ENCODE measurements at places on chromosomes 6 and 20.

DNA sequence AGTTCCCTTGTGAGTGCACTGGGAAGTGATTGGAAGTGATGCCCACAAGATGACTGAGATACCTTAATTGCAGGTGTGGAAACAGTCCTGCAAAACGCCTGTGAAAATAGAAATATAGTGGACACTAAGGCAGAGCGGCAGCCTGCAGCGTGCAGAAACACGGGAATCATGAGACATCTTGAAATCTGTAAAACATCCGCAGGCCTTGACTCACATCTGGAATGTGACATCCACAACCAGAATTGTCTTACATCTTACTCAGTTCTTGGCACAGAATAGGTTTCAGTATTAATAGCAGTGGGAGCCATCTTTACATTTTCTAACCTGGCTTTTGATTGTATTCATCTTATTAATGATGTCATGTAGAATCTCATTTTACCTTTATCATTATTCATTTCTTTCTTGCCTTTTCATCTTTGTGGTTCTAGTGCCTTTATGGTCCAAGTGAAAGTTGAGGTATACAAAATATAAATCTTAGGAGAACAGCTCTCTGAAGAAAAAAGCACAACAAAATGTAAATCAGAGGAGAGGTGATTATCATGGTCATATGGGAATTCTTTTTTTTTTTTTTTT lies 44.6 kb downstream of the CDYL start:
- DNase-seq: no peak

DNA sequence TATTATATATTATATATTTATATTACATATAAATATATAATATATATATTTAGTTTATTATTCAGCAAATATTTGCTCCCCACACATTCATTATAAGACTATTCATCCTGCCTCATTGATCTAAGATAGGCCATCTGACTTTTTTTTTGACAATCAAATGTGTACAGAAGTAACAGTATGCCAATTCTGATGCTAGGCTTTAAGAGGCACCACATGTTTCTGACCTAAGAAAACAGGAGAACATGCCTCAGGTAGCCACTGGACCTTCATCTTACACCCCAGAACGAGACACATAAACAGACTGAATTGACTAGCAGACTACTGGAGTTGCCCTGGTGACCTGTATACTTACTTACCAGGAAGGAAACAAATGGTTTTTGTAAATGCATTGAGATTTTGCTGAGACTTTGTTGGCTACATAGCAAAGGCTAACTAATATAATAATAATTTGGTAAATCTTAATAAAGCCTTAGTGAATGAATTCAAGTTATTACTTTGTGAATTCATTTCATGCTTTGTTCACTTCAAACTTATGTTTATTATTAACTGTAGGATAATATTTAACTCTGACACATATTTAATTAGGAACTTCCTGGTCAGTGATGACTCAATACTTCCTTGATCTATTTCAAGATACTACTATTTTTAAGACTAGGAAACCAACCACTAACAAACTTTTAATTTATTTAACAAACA lies 13.4 kb upstream of the MYO6 start:
- no peak for DNase-seq

GRCh38 chr20:49630396-49630951 lies 62.5 kb upstream of the PTGIS start:
- no peak for DNase-seq

DNA sequence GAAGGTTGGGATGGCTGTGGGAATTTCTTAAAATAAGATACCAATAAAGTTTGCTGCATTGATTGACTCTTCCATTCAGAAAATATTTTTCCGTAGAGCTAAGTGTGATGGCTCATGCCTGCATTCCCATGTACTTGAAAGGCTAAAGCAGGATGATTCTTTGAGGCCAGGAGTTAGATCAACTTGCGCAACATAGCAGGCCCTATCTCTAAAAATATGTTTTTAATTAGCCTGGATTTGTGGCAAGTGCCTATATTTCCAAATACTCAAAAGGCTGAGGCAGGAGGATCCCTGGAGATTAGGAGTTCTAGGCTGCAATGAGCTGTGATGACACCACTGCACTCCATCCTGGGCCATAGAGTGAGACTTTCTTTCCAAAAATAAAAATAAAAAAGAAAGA lies 431.2 kb upstream of the PTCHD4 start:
- DNase-seq: no peak

DNA sequence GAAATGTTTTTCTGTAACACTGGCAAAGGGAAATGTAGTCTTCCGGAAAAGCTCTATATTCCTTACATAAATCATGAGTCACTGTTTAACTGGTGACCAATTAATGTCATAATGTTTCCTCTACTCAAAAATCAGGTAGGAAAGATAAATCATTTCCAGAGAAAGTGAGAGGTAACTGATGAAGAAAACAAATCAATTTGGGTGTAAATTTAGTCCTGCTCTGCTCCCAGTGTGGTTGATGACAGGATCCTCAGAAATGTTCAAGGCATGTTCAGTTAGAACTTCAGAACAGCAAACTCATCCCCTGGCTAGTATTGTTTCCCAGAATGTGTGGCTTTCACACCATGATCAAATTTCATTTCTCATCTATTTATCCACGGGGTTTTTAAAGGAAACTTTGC lies 38.8 kb upstream of the SPACA1 start:
- DNase-seq: no peak

All from CD4-positive, alpha-beta T cell treated with Interleukin-12 subunit alpha and Interleukin-12 subunit beta, for 1 hour (primary cell).